AG09309 (cell line): ENCODE measurements at places on chromosomes 6 and 20.

DNA sequence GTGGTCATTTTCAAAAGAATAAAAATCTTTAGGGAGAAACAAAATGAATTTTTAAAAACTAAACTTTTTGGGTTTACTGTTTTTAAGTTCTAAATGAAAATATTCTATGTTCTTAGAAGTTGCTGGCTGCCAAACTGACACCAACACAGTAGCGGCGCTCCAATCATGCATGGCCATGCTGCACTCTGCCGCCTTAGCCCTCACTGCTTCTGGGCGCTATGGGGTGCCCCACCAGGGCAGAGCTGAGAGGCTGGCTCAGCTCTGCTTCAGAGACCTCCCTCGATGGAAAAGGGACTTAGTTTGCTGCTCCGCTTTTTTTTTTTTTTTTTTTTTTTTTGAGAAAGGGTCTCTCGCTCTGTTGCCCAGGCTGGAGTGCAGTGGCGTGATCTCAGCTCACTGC, 20.9 kb downstream of the EZR start:
- DNase-seq: no peak

GRCh38 chr6:112717856-112718255, 370.7 kb downstream of the RFPL4B start:
- no peak for DNase-seq

DNA sequence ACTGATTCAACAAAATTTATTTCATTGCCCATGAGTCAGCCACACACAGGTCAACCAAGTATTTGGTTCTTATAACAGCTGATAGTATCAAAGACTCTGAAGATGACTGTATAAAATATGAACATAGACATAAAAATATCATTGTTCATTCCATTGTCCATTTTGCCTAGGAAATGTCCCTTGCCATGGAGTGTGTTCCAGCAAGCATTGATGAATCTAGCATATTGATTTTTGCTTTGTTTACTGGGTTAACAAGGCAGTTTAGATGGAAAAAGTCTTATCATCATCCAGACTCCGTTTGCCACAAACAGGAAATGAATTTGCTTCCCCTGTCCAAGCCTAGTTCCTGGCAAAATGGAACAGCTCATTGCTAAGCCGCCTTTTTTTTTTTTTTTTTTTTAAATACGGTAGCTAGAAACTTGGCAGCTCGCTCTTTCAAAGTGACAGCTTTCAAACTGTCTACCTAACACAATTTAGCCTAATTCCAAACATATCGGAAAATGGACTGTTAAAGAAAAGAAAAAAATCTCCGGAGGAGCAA, 7.5 kb downstream of the F13A1 start:
- no peak for DNase-seq

DNA sequence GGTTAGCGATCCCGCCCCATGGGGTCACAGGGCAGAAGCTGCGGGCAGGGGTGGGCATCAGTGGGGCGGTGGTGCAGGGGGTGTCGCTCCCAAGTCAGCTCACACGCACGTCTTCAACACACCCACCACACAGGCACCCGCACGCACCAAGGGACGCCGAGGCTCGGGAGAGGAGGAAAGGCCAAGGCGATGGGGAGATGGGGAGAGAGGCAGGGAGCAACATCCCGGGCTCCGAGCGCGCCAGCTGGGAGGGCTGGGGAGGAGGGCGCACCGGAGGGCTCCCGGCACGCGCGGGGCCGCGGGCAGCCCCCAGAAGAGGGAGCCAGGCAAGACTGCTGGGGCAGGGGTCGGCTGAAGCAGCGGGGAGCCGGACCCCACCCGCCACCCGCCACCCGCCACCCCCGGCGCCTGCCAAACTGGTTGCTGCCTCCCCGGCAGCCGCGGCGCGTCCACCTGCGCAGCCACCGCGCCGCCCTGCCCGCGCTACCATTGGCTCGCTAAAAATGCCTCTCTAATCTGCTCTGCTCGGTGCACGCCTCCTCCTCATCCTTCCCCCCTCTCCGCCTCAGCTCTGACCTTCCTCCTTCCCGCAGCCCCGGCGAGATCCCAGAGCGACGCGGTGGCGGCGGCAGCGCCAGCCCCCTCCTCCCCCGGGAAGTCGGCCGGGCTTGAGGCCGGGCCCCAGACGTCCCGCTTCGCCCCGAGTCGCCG, at the start of gene PACSIN1:
PACSIN1 (plus strand) TSS at position 546 of the 711 bp plus-strand sequence. CDS start 60,230 bp downstream, outside the sequence.
- no peak for DNase-seq

DNA sequence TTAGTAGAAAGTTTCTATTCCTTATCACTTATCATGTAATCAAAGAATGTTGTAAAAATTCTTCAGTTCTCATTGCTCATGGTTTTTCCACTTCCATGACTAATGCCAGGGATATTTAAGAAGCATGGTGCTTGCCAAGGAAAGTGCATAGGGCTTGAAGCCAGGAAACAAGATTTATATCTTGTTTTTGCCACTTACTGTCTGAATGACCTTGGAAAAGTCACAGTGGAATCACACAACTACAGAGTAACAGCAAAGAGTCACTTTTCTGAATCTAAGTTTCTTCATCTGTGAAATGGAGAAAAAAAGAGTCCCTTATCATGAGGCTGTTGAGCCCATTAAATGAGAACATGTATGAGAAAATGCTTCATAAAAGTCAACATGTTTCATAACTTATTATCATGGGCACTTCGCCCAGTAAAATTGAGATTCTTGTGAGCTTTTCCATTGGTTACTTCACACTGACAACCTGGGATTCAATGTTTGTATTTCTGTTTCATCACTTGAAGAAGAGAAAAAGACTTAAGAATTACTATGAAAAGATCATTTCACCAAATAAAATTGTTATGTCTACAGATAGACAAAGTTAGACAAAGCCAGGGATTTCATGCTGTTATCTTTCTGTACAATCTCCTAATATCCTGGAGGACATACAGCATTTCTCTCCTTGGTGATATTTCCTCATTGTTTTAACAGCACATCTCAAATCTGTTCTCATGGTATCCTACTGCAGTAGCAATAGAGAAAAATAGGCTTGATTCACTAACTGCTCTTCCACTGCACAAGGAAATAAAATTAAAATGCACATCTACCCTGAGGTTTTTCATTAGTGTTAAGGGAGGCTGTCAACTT, 7.6 kb upstream of the BMP5 start:
- DNase-seq: peak; percentile 77

DNA sequence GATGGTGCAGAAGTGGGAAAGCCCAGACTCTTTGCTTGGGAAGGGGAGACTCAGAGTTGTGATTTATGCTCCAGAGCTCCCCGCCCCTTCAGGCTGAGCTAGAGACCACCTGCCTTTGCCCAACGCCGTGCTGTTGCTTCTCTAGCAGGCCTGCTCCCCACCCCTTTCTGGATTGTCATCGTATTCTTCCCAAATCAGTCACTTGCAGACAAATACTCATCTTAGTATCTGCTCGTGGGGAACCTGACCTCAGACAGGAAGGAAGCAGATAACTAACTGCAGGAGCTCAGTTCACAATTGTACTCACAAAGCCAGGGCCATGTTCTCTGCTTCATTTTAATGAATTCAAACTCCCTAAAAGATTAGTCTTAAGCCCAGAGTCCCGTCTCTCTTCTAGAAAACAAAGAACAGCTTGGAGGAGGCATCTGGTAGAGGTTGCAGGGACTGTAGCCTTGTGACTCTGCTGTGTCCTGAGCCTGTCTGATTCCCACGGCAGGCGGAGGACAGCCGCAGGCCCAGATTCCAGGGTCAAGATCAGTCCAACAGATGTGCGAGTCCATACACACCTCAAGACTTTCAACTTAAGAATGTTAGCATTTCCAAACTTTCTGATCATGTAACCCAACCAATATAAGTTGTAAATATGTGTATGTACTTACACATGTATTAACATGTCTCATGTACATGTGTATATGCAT, 57.2 kb upstream of the GGTLC1 start:
- DNase-seq: no peak

- no peak for DNase-seq
Observed at GRCh38 chr6:127951172-127951917, 50.5 kb upstream of the THEMIS start.
